ENCODE measurements at places on chromosomes 2 and 18. TPM values are rescaled to one million over a fixed set of nuclear protein-coding genes. Genes with fewer than 3 reads are reported as not detected.

Gene CFLAR
- 187 TPM for total RNA-seq

Gene RESP18
- not detected for total RNA-seq

Gene ZNF519
- total RNA-seq: 13.2 TPM

Gene PELI1
- 39.4 TPM for total RNA-seq

Gene DNAH7
- 5.5 TPM for total RNA-seq

Gene VSNL1
- total RNA-seq: 0.39 TPM

Gene TFCP2L1
- total RNA-seq: 15.7 TPM

Gene CTLA4
- total RNA-seq: 0.44 TPM

Gene ARHGEF33
- 0.68 TPM for total RNA-seq

Gene ZNF892
- 5.3 TPM for total RNA-seq

Gene C18orf54
- 3.1 TPM for total RNA-seq

Gene SFXN5
- 28.6 TPM for total RNA-seq

Gene RBM44
- 1.5 TPM for total RNA-seq

Gene PPIG
- 59.2 TPM for total RNA-seq

Gene GLI2
- total RNA-seq: 9.8 TPM

Gene HDAC4
- 86.9 TPM for total RNA-seq

DNA sequence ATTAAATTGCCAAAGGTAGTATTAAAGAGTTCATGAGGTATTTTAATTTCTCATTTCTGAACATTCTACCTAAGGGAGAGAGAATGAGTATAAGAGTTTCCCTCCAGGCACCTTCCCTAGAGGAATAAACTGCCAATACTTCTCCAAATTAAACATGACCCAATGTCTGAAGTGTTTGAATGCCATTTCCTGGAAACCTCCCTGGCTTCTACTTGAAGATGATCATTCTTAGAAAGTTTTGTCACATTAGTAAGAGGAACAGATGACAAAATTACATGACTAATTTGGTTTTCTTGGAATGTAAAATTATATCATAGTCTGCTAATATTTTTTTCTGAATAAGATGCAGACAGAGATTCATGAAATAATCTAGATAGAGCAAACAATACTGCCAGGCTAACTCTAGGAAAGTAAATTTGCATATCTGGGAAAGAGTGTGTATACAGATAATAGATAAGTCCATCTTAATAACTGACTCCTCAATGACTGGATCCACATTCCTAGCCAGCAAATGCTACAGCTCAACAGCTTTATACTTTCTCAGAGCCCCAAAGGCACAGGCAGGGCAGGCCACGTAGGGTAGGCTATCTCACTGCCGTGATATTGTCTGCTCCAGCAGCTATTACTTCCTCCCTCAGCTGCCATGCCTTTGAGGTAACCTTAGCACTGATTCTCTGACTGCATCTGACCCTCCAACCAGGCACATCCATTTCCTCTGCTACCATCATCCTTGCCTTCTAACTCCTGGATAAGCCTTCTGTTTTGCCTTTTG lies 630.8 kb upstream of the PIK3C3 start:
- DNase-seq: no peak

DNA sequence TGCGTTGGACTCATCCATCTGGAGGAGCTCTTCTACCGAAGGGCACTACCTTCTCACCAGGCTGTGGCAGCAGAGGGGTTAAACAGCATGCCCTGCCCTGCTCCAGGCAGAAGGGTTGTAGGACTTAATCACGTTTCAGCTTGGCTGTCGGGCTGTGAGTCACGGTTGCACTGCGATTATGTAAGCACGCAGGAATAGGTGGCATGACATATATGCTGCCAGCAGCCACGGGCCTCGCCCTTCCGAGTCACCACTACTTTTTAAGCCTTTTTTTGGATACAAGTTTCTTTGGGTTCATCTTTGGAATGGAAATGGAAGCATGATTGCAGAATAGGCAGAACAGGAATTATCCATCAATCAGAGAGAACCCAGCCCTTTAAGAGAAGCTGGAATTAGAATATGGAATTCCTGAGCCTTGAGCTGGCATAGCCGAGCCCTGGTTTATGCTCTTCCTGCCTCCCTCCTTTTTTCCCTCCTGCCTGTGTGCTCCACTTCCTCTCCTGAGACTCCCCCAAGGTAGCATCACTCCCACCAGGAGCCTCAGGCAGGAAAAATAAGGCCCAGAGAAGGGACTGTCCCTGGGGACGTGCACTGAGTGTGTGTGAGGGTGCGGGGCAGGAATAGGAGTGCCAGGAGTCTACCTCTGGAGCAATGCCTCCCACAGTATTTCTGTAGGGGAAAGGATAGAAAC lies 86.8 kb downstream of the SEMA4F start:
- peak; percentile 77 for DNase-seq

DNA sequence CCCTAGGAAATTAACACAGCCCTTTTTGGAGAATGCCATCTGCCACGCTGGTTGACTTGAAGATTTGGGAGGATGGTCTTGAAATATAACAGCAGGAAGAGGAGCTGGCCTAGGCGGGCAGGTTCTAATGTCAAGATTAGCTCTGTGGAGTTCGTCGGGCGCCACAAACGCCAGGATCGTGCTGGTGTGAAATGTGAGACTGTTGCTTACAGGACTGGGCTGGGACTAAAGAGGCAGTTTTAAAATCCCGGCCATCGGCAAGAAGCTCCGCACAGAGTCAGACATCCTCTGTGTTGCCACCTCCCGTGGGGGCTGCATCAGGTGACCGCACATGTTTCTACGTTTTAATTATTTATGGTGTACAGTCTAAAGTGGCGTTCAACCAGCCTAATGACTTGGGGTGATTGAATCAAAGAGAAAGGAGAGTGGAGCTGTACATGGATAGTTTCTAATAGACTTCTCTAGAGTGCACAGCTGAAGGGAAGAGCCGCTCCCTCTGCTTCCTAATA lies 99.4 kb upstream of the BCL11A start:
- no peak for DNase-seq

DNA sequence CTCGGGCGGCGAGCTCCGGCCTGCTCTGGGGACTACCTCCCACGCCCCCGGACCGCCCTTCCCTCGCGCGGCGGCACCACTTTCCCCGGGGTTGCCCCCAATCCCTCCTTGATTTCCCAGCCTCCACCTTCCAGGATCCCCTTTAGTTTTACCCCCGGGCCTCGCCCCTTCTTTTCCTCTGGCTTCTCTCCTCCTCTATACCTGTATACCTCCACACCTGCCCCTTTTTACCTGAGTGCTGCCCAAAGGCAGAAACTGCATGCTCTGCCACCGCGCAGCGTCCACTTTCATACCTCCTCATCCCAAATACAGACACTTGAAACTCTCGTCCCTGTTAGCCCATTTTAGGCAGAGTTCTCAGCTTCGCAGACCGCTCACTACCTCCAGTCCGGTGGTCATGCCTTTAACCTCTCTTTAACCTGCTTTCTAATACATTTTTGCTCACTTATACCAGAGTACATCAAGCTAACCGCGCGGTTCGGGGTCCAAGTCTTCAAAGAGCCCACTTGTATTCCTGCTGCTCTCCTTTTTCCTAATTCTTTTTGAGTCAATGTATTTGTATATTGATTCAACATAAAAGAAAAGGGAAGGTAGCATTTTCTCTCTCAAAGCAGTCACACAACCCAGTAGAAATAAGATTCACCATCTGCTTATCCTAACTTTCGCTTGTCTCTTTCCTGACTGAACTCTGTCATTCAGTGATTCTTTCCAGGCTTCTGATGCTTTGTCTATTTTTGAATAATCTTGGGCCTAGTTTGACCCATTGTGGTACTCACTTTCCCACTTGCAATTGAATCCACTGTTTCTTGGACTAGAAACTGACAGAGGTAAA lies 901 bp downstream of the SPOPL start:
- no peak for DNase-seq

GRCh38 chr2:129347486-129348217 lies 631.8 kb upstream of the RAB6C start:
- no peak for DNase-seq

- no peak for DNase-seq
These were observed 50.1 kb downstream of the ATP8B1 start for GRCh38 chr18:57753063-57753462.

DNA sequence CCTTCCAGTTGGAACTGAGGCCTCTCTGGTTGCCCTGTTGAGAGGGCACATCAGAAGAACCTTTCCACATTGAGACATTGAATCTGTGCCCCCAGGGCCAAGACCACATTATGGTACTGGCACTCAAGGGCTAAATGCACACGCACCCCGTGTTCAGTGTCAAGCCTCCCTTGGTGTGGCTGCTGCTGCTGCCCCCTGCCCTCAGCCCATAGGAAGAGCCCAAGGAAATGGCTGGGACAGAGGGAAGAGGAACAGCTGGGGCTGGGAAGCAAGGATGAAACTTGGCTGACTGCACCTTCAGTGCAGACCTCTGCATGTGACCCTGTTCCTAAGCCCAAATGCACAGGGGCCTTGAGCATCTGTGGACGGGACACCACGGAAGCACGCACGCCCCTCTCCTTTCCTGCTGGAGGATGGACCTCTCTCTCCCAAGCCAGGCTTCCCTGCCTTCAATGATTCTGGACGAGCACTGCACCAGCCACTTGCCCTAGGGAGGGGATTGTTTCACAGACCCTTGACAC lies 40.2 kb downstream of the NIFK start:
- DNase-seq: no peak

- DNase-seq: no peak
These were observed 77.8 kb downstream of the PDCL3 start for GRCh38 chr2:100640431-100641124.

- no peak for DNase-seq
These were observed 493.9 kb upstream of the MAP2 start for GRCh38 chr2:208929894-208930427.

DNA sequence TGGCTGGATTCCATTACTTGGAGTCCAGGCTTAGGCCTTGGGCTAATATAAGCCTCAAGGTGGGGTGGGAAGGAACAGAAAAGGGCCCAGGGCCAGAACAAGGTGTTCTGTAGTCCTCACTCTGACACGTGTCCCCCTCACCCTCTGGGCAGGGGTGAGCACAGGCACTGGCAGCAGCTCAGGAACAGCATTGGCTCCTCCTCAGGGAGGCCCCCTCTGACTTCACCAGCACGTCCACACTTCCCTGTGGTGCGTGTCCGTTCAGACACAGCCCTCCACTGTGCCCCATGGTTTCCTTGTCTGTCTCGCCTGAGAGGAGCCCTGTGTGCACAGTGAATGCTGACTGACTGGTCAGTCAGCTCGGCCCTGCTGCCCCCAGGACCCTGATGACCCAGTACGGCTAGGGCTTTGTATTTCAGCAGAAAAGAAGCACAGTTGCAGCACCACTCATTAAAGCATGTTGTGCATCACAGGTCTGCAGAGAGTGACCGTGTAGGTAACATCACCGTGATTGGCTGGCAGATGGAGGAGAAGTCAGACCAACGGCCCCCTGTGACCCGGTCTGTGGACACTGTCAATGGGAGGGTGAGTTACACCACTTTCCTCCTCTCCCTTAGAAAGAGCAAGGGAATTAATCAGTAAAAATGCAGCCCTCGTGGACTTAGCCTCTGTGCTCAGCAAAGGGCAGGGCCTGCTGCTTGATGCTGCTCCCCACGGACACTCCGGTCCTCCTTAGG lies 70.8 kb downstream of the COA5 start:
- no peak for DNase-seq

DNA sequence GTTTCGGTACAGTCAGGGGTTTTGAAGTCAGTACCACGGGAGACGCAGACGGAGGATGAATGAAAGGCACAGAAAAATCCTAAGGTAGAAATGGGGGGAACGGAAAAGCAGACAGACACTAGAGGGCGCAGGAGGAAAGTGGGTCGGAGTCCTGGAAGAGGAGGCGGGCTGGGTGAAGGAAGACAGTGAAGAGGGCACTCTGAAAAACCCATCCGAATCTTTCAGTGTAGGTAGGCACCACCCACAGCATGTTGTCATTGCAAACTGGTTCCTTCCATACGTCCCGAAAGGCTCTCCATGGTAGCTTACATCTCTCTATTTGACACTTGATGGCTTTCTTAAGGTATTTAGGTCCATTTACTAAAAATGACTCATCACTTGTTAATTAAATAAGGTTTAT lies 18.5 kb upstream of the ZNF236 start:
- peak; percentile 68 for DNase-seq

GRCh38 chr2:175883586-175884194 lies 118.4 kb downstream of the LNPK start:
- DNase-seq: no peak

DNA sequence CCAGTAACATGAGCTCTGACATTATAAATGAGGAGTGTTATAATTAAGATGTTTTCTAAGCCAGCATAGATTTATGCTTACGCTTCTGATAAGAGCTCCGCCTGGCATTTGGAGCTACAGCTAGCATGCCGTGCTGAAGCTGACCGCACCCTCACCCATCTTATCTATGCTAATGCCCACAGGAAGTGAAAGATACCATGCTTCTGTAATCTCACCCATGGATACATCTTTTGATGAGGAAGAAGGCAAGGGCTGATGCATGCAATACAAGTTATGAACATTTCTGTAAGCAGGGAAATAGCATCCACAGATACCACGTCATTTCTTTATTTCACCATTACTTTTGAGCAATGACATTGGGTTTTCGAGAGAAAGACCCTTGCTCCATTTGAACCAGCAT lies 82.3 kb downstream of the ARL4C start:
- no peak for DNase-seq

- no peak for DNase-seq
These were observed 1.8 kb upstream of the SALL3 start for GRCh38 chr18:78977637-78978348.

DNA sequence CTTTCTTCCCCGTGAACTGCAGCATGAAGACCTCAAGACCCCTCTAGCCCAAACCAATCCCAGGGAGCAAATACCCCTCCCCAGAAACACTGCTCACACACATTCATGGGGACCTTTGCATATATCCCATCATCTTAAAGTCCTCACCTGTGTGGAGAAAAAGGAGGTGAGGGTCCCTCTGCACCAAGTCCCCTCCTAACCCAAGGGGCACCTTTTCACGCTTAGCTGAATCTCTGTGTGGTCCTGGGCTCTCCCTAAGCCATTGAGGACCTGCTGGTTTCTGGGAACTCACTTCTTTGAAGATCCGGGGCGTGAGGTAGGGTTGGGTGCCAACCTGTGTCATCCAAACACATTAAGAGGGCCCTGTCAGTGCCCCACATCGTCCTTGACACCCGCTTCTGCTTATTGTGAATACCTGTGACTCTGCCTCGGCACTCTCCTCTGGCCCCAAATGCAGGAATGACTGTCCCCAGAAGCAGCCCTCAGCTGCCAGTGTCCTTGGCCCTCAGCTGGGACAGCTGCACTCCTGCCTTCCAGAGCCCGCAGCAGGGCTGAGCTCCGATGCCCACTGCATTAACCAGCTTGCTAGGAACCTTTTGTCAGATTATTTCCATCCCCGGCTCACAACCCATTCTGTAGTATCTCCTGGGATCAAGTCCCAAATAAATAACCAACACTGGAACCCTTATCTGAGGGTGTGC lies 41.3 kb upstream of the ITM2C start:
- DNase-seq: no peak

DNA sequence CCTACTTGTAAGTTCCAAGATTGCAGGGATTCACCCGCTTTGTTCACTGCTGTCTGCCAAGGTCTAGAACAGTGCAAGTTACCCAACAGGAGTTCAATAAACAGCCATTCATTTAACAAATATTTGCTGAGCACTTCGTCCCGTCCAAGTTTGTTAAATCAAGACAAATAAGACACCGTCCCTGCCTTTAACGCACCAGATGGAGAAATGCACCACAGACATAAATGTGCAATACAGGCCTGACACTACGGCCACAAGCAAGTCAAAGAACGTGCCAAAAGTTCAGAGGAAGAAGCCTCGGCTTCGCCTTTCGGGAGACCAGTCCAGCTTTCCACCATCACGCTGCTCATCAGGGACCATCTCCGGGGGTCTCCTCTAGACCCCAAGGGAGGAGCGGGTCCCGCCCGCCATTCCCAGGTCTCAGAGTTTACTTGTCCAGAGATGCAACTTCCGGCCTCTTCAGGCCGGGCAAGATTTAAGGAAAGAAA lies 429 bp downstream of the C2orf76 start:
- DNase-seq: no peak

All from ureter (tissue), 1 donor.